ENCODE measurements at places on chromosomes 7 and 10.

GRCh38 chr7:158421361-158421760, 166.3 kb downstream of the PTPRN2 start:
- no peak for DNase-seq

GRCh38 chr10:48605786-48606529, 1.1 kb upstream of the ARHGAP22 start:
- DNase-seq: no peak

GRCh38 chr10:128943111-128943510, 523.9 kb upstream of the MGMT start:
- no peak for DNase-seq

- no peak for DNase-seq
These were observed 100.2 kb downstream of the LRMDA start for GRCh38 chr10:75531571-75532031.

DNA sequence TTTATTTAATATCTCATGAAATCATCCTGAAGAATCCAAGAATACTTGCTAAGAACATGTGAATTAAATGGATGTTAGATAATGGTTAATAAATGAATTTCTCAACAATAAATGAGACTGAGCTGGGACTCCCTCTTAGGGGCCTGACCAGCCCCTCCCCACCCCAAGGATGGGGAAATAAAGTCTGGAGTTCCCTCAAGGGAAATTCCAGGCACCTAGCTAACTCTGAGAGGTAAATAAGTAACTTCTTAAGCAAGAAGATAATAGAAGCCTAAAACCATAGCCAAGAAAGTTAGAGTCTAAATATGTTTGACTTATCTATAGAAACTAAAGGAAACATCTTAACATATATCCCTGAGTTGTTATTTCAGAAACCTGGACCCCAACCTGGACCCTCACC, 32.2 kb upstream of the PPP1R9A start:
- no peak for DNase-seq

DNA sequence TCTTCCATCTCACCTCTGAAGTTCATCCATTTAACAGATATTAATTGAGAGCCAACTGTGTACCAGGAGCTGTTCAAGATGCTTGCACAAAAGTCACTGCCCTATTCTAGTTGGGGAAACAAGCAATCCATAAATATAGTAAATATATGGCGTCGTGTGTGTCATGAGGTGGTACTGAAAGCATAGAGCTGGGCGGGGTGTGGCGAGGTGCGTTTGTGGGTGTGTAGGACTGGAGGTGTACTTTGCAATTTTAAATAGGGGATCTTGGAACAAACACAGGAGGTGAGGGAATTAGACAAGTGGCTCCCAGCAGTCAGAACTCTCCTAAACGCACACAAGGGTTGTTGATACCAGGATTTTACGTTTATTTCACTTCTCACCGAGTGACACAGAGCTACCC, 490 bp upstream of the ZNF239 start:
- DNase-seq: no peak

GRCh38 chr10:119278126-119278709, 70.8 kb downstream of the GRK5 start:
- no peak for DNase-seq

- DNase-seq: no peak
These were observed 22.4 kb downstream of the ADCYAP1R1 start for GRCh38 chr7:31074403-31075085.
